Activated B cell treated with CpG ODN at 0.5 μM for 24 hours (primary cell): ENCODE measurements at places on chromosomes 2 and 18.

- peaks cover 28% of the 10 kb centered on the region for H3K4me1 ChIP-seq
- H3K27ac ChIP-seq, result no peak overlapping the region
- H3K27me3 ChIP-seq, result no peaks in the 10 kb centered on the region
- no peak for DNase-seq
These were observed 30.3 kb upstream of the B3GNT7 start for GRCh38 chr2:231364961-231365810.

DNA sequence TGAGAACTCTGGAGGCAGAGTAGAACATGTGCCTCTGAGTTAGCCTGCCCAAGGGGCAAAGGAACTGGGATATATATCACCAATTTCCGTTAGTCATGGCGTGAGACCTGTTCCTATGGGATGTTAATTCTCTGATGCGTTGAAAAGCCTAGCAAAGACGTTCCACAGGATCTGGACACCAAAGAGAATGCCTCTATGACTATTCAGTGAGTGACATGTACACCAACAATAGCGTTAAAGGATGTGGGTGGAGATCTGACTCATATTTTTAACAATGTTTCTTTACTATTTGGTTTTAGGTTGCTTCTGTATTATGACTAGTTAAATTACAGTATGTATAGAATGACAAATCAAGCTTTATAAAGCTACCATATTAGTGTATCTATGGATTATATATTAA lies 320.9 kb upstream of the MC4R start:
- no peak overlapping the region for H3K4me3 ChIP-seq
- H3K27me3 ChIP-seq, result no peaks in the 10 kb centered on the region
- no peak overlapping the region for H3K27ac ChIP-seq
- H3K36me3 ChIP-seq, result no peaks in the 10 kb centered on the region

DNA sequence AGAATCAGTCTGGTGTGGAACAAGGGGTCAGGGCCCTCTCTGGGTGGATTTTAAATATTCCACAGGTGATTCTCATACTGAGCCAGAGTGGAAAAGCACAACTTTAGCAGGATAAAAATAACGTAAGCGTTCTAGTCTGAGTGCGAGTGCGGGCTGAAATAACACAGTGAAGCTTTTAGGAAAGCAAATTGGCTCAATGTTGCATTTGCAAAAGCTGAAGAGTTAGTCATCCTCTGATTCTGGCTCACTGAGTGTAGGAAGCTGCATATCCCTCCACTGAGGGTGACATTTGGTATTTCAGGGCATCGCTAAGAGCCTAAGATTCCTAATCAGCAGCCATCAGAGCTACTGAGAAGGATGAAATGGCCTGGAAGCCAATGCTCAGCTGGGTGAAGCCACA lies 134.7 kb downstream of the RIF1 start:
- no peak for DNase-seq
- no peaks in the 10 kb centered on the region for H3K27me3 ChIP-seq
- H3K4me3 ChIP-seq, result no peak overlapping the region
- H3K36me3 ChIP-seq, result peaks cover 3% of the 10 kb centered on the region
- no peak overlapping the region for H3K27ac ChIP-seq

DNA sequence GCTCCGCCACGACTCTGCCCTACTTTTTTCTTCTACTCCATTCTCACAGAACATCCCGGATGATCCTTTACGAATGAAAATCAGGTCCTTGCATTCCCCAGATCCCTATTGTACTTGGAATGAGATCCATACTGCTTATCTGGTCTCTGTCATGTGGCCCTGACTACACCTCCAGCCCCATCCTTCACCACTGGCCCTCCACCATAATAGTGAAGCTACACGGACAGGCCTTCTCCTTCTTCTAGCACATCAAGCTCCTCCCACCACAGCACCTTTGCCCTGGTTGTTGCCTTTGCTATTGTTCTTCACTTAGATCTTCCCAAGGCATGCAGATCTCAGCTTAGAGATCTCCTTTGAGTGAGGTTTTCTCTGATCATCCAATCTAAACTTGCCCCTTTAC lies 20.1 kb upstream of the RMDN2 start:
- H3K27me3 ChIP-seq, result peaks cover 2% of the 10 kb centered on the region
- H3K36me3 ChIP-seq, result no peaks in the 10 kb centered on the region
- DNase-seq, result no peak
- H3K4me1 ChIP-seq, result no peaks in the 10 kb centered on the region
- no peak overlapping the region for H3K4me3 ChIP-seq
- H3K27ac ChIP-seq, result no peak overlapping the region

GRCh38 chr2:153912798-153913396 lies 41.2 kb downstream of the GALNT13 start:
- H3K27ac ChIP-seq, result no peak overlapping the region
- H3K27me3 ChIP-seq, result no peaks in the 10 kb centered on the region
- H3K4me3 ChIP-seq, result no peak overlapping the region

- no peak overlapping the region for H3K4me3 ChIP-seq
- H3K27ac ChIP-seq, result no peak overlapping the region
- peaks cover 16% of the 10 kb centered on the region for H3K4me1 ChIP-seq
- DNase-seq, result no peak
- no peaks in the 10 kb centered on the region for H3K27me3 ChIP-seq
These were observed 163.4 kb upstream of the NOSTRIN start for GRCh38 chr2:168639018-168639417.

DNA sequence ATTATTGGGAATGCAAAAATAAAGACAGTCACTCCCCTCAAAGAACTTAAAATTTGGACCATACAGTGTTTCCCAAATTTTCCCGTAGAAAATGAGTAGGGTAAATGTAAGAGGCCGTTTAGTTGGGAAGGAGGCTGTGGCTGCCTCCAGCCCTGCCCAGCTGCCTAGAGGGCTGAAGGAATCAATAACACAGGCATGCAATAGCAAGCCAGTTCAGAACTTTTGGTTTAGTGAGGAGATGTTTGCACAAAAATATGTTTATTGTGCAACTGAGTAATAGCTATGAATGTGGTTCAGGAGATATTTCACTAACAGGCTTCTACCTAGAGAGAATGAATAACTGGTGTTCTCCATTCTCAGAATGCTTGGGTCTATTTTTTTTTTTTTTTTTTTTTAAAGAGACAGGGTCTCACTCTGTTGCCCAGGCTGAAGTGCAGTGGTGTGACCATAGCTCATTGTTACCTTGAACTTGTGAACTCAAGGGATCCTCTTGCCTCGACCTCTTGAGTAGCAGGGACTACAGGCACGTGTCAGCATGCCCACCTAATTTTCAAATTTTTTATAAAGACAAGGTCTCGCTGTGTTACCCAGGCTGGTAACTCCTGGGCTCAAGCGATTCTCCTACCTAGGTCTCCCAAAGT lies 23.6 kb downstream of the UGP2 start:
- peaks cover 7% of the 10 kb centered on the region for H3K4me1 ChIP-seq
- H3K36me3 ChIP-seq, result peaks cover 46% of the 10 kb centered on the region
- DNase-seq, result no peak
- H3K4me3 ChIP-seq, result no peak overlapping the region

DNA sequence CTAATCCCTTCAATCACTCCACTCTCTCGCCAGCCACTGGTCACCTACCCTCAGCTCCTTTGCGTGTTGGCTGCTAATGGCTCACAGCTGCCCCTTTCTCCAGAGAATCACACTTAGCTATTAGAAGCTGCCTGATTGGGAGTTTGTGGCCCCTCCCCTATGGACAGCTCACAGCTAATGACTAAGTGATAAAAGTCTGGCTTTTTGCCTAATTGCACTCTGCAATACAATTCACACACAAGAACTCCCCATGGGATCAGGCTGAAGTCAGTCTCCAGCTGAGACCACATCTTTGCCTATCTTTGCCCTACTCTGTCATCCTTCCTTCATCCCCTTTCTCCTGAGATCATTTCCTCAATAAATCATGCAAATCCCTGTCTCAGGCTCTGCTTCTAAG lies 701.9 kb upstream of the RAB6C start:
- no peak for DNase-seq
- H3K36me3 ChIP-seq, result no peaks in the 10 kb centered on the region
- no peaks in the 10 kb centered on the region for H3K27me3 ChIP-seq
- no peaks in the 10 kb centered on the region for H3K4me1 ChIP-seq

DNA sequence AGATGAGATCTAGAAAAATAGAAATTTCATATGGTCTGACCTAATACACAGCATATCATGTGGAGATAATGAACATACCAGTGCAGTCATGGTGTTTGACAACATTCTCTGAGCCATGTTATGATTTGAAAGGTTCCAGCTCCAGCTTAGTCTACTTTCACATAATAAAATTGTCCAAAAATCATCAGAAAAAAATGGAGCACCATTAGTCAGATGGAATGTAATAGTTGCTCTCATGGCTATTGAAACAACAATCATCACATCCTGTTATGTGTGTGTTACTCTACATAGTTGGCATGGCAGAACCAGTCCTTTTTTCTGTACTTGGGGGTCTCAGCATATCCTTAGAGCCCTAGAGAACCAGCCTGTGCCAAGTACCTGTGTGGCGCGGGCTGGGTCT lies 678.9 kb upstream of the FANCL start:
- H3K4me3 ChIP-seq, result no peak overlapping the region
- no peaks in the 10 kb centered on the region for H3K4me1 ChIP-seq
- no peak for DNase-seq
- H3K27ac ChIP-seq, result no peak overlapping the region

DNA sequence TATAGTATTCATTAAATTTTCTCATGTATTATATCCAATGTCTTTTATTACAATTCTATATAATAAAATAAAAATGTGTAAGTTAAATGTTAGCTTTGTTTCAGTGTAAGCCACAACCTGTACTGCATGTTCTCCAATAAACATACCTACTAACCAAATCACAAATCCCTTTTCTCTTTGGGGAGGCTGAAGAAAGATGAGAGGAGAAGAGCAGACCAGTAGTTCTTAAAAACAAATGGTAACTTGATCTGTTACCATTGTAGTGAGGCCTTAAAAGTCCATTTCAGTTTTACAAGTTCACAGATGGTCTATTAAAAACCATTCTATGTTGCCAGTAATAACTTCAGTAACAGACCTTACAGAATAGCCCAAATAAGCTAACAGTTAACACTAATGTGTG lies 100.5 kb downstream of the SOS1 start:
- H3K27ac ChIP-seq, result no peak overlapping the region
- peaks cover 22% of the 10 kb centered on the region for H3K36me3 ChIP-seq
- no peaks in the 10 kb centered on the region for H3K27me3 ChIP-seq

DNA sequence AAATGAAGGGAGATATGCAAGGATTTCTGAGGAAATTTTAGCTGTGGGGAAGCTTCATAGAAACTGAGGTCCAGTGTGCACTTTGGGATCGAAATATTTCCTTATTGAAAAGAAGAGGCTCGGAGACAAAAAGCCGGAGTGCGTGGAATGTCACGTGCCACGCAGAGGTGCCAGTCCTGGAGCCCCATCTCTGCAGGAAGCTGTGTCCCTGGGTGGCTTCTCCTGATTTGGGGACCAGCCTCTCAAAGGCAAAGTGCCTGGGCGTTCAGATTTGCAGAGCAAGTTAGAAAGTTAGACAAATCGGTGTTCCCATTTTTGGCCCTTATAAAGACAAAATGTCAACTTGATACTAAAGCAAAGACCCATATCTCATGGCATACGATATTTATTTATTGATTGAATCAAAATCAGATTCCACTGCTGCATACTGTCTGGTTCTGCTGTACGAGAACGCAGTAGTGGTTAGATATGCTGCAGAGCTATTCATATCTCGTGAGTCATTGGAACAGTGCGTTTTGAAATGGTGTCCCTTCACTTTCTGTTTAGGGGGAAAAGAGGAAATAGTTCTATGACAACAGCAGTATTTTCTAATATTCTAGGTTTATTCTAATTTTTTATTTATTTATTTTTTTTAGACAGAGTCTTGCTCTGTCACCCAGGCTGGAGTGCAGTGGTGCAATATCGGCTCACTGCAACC lies 9.1 kb upstream of the ATG16L1 start:
- no peak for DNase-seq
- no peak overlapping the region for H3K4me3 ChIP-seq
- H3K27me3 ChIP-seq, result no peaks in the 10 kb centered on the region
- H3K36me3 ChIP-seq, result no peaks in the 10 kb centered on the region
- peak overlapping the region; percentile 12 for H3K27ac ChIP-seq
- peaks cover 34% of the 10 kb centered on the region for H3K4me1 ChIP-seq

GRCh38 chr2:45674035-45674816 lies 22.8 kb downstream of the PRKCE start:
- H3K36me3 ChIP-seq, result peaks cover 22% of the 10 kb centered on the region
- no peak overlapping the region for H3K4me3 ChIP-seq
- no peak overlapping the region for H3K27ac ChIP-seq

DNA sequence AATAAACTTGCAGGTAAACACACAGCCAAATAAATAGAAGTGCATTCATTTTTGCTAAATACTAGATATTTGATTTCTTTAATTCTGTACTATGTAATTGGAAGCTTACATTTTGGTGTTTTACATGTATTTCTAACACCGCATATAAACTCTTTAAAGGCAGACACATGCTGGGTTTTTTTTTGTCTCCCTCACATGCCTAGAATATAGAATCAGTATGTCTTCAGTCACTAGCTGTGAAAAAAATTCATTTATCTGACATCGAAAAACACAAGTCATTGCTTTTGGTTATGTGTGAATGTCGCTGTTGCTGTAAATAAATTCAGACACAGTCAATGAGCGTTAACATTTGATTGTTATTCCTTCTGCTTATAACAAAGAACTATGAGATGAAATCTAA lies 1101.0 kb downstream of the DPP10 start:
- no peaks in the 10 kb centered on the region for H3K36me3 ChIP-seq
- no peak overlapping the region for H3K27ac ChIP-seq
- DNase-seq, result no peak
- H3K27me3 ChIP-seq, result no peaks in the 10 kb centered on the region

GRCh38 chr2:238505119-238505891 lies 78.6 kb downstream of the ASB1 start:
- H3K4me3 ChIP-seq, result no peak overlapping the region
- H3K27me3 ChIP-seq, result peaks cover 3% of the 10 kb centered on the region
- H3K4me1 ChIP-seq, result no peaks in the 10 kb centered on the region
- no peak overlapping the region for H3K27ac ChIP-seq
- DNase-seq, result no peak

- peaks cover 29% of the 10 kb centered on the region for H3K4me1 ChIP-seq
- no peaks in the 10 kb centered on the region for H3K36me3 ChIP-seq
- DNase-seq, result no peak
- peak overlapping the region; percentile 25 for H3K27ac ChIP-seq
- peaks cover 3% of the 10 kb centered on the region for H3K27me3 ChIP-seq
These were observed 31.7 kb downstream of the HRH4 start for GRCh38 chr18:24491927-24492834.

- no peaks in the 10 kb centered on the region for H3K36me3 ChIP-seq
- no peak overlapping the region for H3K4me3 ChIP-seq
- peaks cover 7% of the 10 kb centered on the region for H3K27me3 ChIP-seq
These were observed 91.5 kb upstream of the NRP2 start for GRCh38 chr2:205590759-205591158.

DNA sequence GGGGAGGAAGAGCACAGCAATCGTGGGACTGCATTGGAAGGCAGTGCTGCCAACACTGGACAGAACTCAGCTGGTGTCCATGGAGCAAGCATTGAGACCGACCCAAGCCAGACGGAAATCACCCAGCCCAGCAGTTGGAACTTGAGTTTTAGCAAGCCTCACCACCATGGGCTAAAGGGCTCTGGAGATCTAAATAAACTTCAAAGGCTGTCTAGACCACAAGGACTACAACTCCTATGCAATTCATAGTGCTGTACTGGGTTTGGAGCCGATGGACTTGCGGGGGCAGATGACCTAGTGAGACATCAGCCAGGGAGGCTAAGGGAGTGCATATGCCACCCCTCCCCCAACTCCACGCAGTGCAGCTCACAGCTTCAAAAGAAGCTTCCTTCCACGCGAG lies 243.6 kb upstream of the SLC39A10 start:
- H3K27me3 ChIP-seq, result no peaks in the 10 kb centered on the region
- no peak for DNase-seq
- no peaks in the 10 kb centered on the region for H3K36me3 ChIP-seq
- peaks cover 11% of the 10 kb centered on the region for H3K4me1 ChIP-seq
- no peak overlapping the region for H3K4me3 ChIP-seq
- H3K27ac ChIP-seq, result no peak overlapping the region
